ENCODE measurements at places on chromosomes 13 and 19.

GRCh38 chr13:95571941-95572340 lies 19.4 kb downstream of the CLDN10 start:
- DNase-seq = no peak

- DNase-seq = no peak
Observed at GRCh38 chr19:18788529-18789421, 2.3 kb downstream of the COMP start.

- DNase-seq = no peak
Observed at GRCh38 chr19:32971012-32971595, 654 bp downstream of the CEP89 start.

DNA sequence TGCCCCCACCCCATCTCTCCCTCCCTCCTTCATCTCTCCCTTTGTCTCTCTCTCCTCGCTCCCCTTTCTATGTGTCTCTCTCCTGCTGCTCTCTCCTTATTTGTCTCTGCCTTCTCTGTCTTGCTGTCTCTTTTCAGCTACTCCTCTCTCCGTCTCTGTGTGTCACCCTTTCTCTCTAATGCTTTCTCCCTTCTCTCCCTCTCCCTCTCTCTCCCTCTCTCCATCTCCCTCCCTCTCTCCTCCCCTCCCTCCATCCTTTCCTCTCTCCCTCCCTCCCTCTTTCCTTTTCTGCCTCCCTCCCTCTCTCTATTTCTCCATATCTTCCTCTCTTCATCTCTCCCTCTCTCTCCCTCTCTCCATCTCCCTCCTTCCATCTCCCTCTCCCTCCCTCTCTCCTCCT lies 682 bp downstream of the ATP4A start:
- no peak for DNase-seq

GRCh38 chr13:75440100-75440499 lies 41.9 kb downstream of the TBC1D4 start:
- DNase-seq = no peak

GRCh38 chr13:97366172-97366688 lies 67.7 kb upstream of the RAP2A start:
- DNase-seq = no peak

DNA sequence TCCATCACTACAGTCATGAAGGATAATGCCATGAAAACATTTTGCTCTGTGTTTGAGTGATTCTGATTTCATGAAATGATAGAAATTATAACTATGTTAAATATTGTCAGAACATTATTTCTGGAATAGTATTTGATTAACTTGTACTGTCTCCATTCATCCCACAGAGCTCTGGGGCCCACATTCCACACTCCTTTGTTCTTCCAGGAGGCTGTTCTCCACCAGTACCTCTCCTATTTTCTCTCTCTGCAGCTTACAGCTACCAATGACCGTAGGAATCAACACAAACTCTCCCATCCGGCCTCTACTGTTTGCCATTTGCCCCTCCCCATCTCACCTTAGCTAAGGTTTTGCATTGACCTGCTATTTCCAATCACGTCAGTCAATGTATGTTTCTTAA lies 240.9 kb downstream of the LMO7 start:
- DNase-seq = no peak

GRCh38 chr13:106182404-106182803 lies 353.1 kb downstream of the EFNB2 start:
- DNase-seq = peak; percentile 94

DNA sequence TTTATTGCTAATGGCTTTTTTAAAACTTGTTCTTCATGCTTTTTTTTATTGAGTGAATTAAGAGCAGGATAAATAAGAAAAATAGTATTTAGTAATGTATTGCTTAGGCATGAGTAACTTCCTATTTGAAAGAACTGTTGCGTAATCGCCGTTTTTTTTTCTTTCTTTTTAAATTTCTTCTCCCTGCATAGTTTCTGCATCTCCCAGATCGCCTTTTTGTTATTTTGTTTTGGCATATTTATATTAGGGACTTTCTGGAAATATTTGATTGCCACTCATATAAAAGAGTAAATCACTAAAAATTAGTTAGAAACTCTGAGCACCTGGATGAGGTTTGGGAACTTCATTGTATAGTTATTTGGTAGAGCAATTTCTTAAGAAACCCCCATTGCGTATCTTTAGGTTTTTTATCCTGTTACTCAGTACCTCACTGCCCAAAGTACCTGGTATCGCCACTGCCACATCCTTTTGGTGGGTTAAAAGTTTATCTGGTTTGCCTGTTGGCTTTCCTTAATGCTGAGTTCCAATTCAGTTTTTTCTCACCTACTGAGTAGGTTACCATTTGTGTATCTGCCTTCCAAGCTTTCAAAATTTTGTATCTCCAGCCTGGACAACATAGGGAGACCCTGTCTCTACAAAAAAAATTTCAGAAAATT lies 36.2 kb upstream of the LPAR6 start:
- DNase-seq = peak; percentile 63

DNA sequence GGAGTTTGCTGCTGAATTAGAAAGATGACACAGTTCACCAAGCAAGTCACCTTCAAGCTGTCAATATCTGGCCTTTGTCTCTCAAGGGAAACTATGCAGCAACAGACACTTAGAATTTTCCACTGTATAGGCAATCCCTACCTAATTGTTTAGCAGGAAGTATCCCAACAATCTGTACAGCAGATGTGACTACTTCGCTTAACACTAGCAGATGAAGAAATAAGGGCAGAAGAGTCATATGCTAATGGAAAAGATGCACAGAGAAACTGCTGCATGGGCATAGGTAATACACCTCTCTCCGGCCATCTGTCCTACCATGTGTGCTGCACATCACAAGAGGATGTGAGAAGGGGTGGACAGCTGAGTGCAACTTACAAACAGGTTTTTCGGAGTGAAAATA lies 851.2 kb downstream of the PCDH9 start:
- DNase-seq = no peak

GRCh38 chr19:54674021-54674617 lies 11.3 kb downstream of the LILRB4 start:
- DNase-seq = no peak

- DNase-seq = peak; percentile 39
Observed at GRCh38 chr19:571566-571974, 826 bp upstream of the BSG start.

DNA sequence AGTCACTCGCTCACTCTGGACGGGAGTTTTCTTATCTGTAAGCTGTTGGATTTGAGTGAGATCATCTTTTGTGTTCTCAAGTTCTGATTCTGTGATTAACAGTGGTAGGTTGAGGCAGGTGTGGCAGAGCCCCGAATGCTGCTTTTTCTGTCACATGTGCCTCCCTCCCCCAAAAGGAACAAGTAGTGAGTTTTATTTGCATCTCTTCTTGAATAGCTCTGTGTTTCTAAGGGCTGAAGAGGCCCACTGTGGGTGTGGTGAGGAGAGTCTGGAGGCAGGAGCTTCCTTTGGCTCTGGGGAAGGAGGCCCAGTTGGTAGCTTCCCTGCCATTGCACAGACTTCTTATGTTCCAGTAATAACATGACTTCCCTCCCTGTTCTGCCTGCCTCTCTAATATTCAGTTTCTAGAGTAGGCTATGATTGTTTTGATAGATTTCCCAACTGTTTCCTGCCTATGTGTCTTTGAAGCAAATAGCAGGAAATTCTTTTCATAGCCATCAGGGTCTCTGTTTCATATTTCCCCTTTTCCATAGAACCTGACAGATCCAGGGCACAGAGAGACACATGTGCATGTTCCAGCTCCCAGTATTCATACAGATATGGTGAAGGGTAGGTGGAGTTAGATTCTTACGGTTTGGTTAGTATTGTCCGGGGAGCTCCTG lies 23.9 kb upstream of the CXCL17 start:
- peak; percentile 31 for DNase-seq

- no peak for DNase-seq
Observed at GRCh38 chr19:50666346-50667176, 17.3 kb downstream of the C19orf81 start.

All from fibroblast of skin of right quadriceps (primary cell).